ENCODE measurements at places on chromosomes 1 and 21. TPM values are rescaled to one million over a fixed set of nuclear protein-coding genes. Genes with fewer than 3 reads are reported as not detected.

Gene PTGFR
- total RNA-seq: 77.5 TPM

Gene ANKRD45
- total RNA-seq: 0.82 TPM

Gene EFNA1
- 0.16 TPM for total RNA-seq

Gene NPHS2
- not detected for total RNA-seq

Gene ITLN2
- 3.8 TPM for total RNA-seq
